ENCODE measurements at places on chromosomes 5 and 9.

GRCh38 chr9:92463984-92464383, 18.3 kb downstream of the ASPN start:
- no peak for DNase-seq

DNA sequence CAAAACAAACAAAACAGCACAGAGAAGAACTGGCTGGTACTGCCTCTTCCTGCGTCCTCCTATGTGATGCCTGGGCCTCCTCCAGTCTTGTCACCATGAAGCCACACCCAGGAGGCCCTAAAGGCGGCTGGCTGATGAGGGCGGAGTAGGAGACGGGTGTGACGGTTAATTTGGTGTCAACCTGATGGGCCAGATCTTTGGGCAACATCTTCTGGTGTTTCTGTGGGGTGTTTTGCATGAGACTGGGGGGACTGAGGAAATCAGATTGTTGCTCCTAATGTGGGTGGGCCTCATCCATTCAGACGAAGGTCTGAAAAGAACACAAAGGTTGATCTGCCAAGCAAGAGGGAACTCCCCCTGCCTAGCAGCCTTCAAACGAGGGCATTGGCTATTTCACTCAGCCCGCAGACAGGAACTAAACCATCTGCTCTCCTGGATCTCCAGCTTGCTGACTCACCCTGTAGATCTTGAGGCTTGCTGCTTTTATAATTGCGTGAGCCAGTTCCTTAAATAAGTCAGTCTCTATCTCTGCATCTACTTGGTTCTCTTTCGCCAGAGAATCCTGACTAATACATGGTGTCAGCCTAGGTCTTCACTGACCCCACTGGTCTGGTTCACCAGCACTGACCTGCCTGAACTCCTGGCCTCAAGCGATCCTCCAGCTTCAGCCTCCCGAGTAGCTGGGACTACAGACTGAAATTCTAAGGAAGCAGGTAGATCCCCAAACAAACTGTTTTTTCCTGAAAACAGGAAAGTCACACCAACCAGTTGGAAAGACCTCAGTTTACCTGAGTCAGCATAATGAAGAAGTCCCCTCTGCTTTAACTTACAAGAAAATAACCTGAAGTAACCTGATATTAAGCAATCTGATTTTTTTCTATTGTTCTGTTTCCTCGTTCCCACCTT, 12.8 kb upstream of the ZFP62 start:
- no peak for DNase-seq

DNA sequence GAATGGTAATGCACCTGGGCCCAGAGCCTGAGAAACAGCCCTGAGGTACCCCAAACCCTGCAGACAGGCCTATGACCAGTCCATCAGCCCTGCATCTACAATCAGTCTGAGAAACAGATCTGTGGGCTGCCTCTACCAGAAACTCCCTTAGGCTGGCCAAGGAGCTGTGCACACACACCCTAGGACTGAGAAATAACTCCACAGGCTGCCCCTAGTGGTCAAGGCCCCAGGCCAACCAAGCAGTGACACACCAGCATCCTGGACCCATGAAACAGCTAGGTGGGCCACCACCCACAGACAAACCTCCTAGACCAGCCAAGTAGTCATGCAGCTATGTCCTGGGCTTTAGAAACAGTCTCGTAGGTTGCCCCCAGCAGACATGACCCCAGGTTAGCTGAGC, 253.6 kb upstream of the VLDLR start:
- no peak for DNase-seq

- no peak for DNase-seq
Measured at GRCh38 chr9:84045481-84046097, 65.0 kb downstream of the RMI1 start.

DNA sequence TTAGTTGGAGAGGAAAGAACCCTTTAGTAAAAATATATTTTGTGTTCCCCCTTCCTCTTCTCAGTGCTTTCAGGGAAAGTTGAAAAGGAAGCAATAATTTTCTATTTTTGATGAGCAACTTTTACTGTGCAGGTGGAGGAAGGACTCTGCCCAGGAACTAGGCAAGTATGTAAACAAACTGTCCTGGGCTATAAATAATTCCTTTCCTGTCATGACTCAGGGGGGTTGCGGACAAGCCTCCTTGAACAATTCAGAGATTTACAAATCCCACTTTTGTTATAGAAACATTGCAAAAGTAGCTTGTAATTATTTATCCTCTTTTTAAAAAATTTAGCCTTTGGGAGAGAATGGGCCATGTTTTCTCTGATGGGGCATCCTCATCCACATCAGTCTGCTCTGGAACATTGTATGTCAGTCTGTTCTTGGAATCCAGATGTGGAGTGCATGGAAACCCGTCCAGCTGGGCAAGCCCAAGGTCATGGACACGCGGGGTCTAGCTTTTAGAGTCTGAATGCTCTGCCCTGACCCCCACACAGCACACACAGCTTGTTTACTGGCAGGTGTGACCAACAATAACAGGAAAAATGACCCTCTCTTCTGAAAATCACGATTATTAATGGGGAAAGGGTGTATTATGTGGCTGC, 127.6 kb downstream of the GADD45G start:
- no peak for DNase-seq

- no peak for DNase-seq
Measured at GRCh38 chr9:21656776-21657674, 145.4 kb upstream of the MTAP start.

DNA sequence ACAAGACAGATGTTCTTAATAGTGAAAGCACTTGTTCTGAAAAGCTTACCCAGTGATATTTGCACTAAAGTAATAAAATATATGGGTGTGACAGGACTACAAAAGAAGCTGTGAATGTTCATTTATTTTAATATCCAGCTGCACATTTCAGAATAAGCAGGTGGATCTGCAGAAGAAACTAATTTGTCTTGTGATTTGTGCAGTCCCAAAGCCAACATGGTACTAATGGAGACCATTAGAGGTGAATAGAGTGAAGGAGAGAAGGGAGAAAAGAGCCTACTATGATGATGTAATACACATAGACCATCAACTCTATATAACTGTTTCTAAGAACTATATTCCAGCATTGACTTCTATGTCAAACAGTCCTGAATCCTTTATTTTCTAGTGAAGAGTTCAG, 362.8 kb downstream of the ISL1 start:
- DNase-seq: no peak

GRCh38 chr9:19451240-19452087, 42.7 kb downstream of the ACER2 start:
- DNase-seq: no peak

GRCh38 chr5:140868721-140869554, at the start of gene PCDHA11:
TSS of gene PCDHA11 (plus strand) at chr5:140868957. CDS start at chr5:140869104, 147 bp downstream.
- DNase-seq: no peak

- no peak for DNase-seq
Measured at GRCh38 chr5:176413255-176413565, 3.1 kb downstream of the CLTB start.

DNA sequence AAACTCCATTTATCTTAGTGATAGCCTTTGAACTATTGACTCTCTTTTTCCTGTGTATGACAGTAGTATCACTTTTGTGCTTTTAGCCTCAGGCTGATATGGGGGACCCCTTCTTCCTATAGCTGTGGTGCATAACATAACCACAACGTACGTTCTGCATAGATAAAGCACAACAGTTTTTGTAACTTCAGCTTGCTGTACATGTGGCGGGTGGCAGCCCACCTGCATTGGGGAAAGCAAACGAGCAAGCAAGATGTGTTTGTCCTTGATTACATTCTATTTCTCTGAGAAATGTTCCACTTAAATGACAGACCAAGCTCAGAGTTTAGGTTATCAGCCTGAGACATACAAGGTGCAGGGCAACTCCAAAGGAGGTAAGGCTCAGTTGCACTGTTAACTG, 309.4 kb downstream of the KDM4C start:
- DNase-seq: no peak

DNA sequence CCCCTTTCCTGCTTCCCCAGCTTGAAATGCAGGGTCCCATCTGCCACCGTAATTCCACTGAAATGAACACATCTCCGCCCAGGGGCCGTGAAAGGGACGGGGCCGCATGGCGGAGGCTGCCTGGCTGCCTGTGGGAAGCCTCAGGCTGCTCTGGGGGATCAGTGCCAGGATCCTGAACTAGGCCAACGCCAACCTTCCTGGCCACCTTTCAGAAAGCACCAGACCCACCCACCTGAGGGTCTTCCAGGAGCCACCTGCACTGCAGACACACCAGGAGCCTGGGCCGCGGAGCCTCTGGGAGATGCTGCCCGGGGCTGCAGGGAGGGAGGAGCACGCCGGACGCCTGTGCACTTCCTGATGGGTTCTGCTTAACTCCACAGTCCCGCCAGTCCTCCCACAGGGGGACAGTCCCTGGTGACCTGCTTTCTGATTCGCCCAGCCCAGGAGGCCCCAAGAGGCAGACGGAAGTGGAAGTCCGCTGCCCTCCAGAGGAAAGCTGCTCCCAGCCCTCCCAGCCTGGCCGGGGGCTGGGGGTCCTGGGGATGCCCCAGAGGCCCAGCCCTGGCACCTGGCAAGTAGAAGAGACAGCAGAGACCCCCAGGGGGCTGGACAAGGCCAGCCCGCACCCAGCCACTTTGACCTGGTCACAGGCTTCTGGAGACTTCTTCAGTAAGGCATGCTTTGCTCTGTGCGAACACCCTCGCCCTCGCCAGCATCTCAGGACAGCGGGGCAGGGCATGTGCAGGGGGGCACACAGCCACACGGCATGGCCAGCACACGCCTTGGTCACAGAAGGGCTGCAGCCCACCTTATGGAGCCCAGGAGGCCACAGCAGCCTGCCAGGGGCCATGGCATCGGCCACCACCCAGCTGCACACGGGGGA, at the start of gene CARD9:
TSS of gene CARD9 (minus strand) at position 370 of the 883 bp plus-strand sequence. CDS start 1,591 bp downstream, outside the sequence.
- peak; percentile 83 for DNase-seq

- no peak for DNase-seq
Measured at GRCh38 chr9:98295824-98296223, 40.4 kb upstream of the TBC1D2 start.

GRCh38 chr5:6713274-6714225, at the start of gene TENT4A:
TSS of gene TENT4A (plus strand) at chr5:6713432. CDS start at chr5:6713984, 552 bp downstream.
- DNase-seq: peak; percentile 99

- DNase-seq: no peak
Measured at GRCh38 chr9:76415731-76416130, 21.5 kb upstream of the RFK start.

- DNase-seq: no peak
Measured at GRCh38 chr9:121289772-121290370, 21.9 kb downstream of the GSN start.

DNA sequence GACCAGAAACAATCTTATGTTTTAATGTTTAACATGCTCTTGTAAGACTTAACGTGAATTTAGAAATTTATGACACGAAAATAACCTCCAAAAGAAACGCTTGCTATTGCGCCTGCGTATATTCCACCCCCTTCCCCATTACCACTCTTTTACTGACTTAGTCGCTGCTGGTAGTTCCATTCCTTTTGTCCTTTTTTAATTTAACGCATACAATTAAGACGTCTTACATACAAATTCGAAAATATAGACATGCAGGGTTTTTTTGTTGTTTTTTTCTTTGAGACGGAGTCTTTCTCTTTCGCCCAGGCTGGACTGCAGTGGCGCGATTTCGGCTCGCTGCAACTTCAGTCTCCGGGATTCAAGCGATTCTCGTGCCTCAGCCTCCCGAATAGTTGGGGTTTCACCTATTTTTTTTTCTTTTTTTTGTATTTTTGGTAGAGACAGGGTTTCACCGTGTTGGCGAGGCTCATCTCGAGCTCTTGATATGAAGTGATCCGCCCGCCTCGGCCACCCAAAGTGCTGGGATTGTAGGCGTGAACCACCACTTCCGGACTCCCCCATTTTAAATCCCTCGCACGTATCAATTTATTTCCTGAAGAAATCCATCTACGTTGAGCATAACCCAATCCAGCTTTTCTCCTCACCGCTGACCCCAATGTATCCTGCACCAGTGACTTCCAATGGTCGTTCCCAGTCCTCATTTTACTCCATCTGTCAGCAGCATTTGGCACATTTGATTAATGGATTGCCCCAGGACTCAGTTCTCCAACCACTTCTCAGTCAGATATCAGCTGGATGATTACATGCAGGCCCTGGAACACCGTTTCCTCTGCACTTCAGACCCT, 684 bp upstream of the MED7 start:
- DNase-seq: peak; percentile 55
